ENCODE measurements at places on chromosomes 3 and 15. TPM values are rescaled to one million over a fixed set of nuclear protein-coding genes. Genes with fewer than 3 reads are reported as not detected.

The FHIT gene
- 3.2 TPM for total RNA-seq

The AQP9 gene
- total RNA-seq = not detected

The KIF15 gene
- total RNA-seq = 83.4 TPM

- no peak for DNase-seq
Measured at GRCh38 chr15:55736756-55737155, 6.2 kb downstream of the PRTG start.

DNA sequence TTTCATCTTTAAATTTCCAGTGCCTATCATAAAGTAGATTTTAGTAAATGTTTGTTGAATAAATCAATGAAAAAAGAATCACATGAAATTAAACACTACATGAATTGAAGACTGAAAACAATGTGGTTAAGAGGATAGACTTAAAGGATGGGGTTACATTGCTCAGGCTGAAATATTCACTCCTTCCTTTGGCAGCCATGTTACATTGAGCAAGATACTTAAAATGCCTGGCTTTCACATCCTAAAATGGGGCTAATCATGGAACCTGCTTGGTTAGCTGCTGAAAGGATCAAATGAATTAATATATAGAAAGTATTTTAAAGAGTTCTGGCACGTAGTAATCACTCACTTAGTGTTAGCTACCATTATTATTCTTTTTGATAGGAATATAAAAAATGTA, 196.9 kb upstream of the SLC2A2 start:
- DNase-seq = no peak

- no peak for DNase-seq
Measured at GRCh38 chr3:61914276-61914675, 352.9 kb downstream of the PTPRG start.
